D721Med (cell line): ENCODE measurements at places on chromosomes 6 and 20.

- no peak for DNase-seq
Observed at GRCh38 chr6:45746046-45746445, 269.6 kb downstream of the CLIC5 start.

DNA sequence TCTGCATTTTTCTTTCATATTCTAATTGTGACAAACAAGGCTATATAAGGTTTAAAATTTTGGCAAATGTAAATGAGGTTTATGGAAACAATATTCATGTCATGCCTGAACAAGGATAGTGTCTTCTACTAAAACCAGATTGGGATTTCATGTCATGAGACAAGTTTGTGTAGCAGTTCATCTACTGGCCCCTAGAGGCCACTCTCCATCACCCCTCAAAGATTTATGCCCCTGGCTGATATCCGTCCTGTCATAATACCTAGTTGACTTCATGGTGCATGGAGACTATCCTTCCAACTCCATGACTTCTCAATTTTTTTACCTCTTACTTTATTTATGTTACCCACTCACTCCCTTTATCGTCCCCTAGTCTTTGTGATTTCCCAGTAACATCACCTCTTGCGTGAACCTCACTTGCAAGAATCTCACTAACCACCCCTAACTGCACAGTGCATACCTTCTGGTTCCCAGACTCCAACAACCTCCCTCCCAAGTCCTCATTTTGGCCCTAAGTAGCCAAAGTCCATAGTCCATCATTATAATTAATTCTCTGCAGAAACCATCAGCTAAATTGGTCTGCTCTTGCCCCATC, 179.8 kb downstream of the TASP1 start:
- DNase-seq: no peak

GRCh38 chr6:123990376-123990775, 186.7 kb downstream of the NKAIN2 start:
- DNase-seq: no peak

GRCh38 chr6:116127771-116128493, 2.0 kb upstream of the COL10A1 start:
- no peak for DNase-seq

GRCh38 chr6:13098793-13099570, 229.4 kb downstream of the TBC1D7 start:
- no peak for DNase-seq

DNA sequence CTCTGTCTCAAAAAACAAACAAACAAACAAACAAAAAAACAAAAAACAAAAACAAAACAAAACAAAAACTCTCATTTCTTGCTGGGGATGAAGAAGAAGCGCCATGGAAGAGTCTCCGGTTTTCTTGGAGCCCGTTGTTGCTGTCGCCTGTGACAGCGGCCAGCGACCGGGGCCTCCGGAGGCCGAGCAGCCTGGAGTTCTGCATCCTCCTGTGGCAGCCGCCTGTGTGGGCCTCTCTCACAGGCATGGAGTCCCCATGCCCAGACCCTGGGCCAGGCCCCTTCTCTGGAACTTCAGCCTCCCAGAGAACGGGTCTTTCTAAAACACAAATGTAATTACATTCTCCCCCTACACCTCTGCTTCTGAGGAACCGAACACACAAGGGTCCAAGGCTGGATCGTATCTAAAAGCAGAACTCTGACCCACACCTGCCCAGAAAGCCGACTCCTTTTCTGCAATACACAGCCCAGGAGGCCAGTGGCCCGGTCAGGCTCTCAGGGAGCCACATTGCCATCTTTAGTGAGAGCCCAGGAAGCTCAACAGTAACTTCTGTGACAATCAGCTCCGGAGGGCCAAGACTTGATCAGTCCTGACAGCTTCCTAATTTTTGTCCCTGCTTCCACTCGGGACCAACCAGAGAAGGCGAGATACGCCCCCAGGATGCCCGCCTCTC, 18.5 kb downstream of the DACT2 start:
- no peak for DNase-seq

GRCh38 chr6:92684386-92684785, 735.0 kb downstream of the EPHA7 start:
- DNase-seq: no peak

GRCh38 chr6:128363020-128363813, 157.2 kb downstream of the PTPRK start:
- no peak for DNase-seq

DNA sequence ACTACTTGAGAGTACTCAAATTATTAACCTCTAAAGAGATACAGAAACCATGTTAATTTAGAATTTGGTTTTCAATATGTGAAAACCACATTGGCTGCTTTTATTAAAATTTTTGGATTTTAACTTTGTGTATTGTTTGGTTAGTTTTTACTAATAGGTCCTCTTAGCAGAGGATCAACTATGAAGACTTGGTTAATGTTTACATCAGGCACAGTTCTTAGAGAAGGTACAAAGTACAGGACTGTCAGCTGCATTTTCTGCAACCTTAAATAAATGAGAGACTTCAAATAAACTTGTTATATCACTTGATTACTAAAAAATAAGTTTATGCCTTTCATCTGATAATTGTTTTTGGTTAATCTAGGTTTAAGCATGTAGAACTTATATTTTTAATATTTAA, 89.1 kb downstream of the PHF3 start:
- no peak for DNase-seq

GRCh38 chr20:10665027-10665561, 8.7 kb downstream of the JAG1 start:
- no peak for DNase-seq
